ENCODE measurements at places on chromosomes 16 and 17.

DNA sequence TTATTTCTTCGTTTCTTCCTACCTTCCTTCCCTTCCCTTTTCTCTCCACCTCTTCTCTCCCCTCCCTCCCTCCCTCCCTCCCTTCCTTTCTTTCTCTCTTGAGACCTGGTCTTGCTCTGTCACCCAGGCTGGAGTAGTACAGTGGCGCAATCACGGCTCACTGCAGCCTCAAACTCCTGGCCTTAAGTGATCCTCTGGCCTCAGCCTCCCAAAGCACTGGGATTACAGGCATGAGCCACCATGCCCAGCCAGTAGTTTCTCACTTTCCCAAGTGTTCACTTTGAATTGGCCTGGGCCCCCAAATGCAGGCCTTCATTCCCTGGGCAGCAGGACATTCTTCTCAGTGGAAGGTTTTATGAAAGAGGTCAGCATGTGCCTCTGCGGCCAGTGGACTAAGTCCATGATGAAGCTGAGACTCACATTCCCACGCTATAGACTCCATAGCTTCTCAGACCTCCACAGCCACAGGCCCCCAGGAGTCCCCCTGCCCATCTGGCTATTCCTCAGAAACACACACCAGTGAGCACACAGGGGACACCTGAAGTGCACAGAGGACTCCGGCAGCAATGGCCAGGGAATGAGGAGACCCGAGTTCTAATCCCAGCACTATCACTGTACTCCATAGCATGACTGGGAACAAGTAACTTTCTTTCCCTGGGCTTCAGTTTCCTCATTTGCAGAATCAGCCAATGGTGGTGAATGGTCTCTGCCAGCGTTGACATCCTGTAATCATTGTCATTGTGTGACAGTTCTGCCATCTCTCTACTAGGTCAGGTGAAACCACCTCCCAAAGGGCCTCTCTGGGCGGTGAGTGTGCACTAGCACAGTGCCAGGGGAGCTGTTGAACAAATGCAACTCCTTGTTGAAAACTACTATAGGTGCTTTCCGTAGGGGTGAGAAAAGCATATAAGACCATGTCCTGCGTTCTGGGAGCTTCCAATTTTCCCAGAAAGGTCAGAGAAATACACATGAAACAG lies 69.2 kb upstream of the TBX2 start:
- DNase-seq, result no peak

DNA sequence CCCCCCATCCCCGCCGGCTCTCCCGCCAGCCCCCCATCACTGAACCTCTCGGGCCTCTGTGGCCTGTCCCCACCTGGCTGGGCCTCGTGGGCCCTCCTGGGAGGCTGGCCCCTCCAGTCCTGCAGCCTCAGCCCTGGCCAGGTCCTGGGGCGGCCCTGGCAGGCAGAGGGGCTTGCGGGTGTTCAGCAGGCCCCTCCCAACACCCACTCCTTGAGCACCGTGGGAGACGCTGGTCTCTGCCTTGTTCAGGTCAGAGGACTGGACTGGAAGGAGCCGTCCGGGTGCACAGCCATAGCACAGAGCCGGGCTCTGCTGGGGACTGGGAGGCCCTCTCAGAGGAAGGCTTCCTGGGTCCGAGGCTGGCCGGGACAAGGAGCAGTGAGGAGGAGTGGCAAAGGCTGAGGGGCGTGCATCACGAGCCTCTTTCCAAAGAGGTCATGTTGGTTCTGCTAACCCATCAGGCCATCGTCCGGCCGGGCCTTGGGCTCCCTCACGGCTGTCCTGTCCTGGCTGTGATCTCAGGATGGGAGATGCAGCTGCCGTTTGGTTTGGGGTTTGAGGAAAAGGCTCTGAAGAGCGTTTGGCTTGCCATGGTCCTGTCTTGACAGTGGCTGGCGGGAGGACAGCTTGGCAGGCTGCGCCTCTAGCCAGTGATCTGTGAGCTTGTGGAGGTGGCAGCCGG lies 6.3 kb upstream of the PABPN1L start:
- DNase-seq, result no peak

DNA sequence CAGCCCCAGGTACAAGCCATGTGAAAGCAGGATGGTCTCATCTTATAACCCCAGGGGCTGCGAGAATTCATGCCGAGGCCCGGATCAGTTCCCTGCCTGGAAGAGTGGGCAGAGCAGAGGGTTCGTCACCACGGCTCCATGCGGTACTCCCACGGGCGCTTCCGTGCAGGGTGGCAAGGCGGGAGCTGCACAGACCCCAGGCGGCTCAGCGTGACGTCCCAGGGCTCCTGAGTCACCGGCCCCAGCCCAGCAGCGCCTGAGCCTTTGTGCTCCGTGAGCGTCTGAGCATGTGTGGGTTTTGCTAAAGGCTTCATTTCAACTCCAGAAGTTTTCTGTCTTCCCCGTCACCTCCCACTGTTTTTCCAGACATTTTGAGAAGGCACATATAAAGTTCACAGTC lies 71.2 kb upstream of the CHMP6 start:
- no peak for DNase-seq

DNA sequence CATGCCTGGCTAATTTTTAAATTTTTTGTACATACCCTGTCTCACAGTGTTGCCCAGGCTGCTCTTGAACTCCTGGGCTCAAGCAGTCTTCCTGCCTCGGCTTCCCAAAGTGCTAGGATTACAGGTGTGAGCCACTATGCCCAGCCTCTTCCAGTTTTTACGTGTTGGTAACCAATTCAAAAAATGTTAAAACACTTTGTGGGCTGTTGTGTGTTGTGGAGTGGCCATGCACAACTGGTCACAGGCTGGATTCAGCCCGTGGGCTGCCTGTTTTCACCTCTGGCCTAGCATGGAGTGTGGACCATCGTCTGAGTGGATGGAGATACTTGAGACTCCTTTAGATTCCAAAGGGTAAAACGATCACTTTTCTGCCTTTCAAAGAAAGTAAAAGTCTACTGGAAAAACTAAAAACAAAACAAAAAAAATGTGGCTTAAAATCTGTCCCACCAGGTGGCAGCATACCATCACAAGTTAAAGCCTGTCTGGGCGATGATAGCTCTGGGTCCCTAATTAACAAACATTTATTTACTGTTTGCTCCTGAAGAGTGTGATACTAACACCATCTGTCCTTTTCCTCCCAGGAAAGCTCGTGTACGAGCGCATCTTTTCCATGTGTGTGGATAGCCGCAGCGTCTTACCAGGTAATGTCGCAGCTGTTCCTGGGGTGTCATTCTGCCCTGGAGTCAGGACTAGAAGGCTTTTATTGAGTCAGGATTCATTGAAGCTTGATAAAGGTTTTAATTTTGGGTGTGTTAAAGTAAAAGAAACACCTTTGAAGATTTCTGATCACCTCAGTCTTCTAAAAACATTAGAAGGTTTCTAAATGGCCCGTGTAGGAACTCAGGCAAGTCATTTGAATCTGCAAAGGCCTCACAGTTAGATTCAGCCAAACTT lies 45.8 kb downstream of the VPS35L start:
- DNase-seq, result no peak

DNA sequence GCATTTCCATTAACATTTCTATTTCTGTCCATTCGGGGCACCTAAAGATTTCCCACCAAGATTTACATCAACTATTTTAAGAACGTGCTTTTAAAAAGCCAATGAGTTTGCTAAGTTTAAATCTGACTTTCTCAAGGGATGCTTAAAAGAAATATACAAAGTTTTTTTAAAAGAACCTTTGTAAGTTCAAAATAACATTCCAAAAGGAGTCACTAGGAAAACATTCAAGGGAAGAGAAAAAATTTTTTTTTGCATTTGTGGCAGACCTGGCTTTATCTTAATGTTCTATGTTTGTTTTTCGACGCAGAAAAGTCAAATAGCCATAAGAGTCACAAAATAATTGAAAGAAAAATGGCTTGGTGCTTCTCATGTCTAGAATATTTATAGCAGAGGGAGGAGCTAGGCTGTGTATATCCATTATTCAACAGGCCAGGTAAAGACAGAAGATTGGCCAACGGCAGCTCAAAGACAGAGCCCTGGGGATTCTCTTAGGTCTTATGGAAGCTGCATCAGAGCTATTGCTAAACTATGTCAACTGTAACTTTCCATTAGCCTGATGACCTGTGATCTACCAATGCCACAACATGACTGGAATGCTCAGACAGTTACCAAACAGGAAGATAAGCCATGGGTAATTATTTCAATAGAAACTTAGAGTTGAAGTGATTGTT lies 37.8 kb upstream of the MYOCD start:
- DNase-seq, result no peak

GRCh38 chr17:27430882-27431491 lies 25.3 kb upstream of the KSR1 start:
- peak; percentile 37 for DNase-seq

- DNase-seq, result no peak
These were observed 7.8 kb downstream of the ITGA3 start for GRCh38 chr17:50063561-50064252.

GRCh38 chr17:27808628-27809027 lies 8.3 kb upstream of the NOS2 start:
- no peak for DNase-seq

GRCh38 chr17:36856903-36857381 lies 80.3 kb upstream of the LHX1 start:
- DNase-seq, result no peak

GRCh38 chr16:55567382-55567781 lies 898 bp downstream of the CAPNS2 start:
- DNase-seq, result no peak

DNA sequence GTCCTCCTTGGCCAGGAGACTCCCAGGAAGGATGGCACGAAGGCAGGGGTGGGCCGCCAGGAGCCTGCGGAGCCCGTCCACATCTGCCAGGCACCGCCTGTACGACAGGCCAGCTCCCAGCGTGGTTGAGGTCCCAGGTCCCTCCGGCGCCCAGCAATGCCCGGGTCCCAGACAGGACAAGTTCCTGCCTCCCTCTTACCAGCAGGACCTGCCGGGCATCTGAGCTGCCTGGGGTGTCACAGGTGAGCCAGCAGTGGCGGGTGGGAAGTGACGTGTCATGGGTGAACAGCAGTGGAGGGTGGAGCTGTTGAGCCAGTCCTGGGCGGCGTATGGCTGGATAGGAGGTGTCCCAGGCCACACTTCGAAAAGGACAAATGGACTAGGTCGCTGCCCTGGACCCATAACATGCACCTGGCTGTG lies 15.7 kb upstream of the BAHCC1 start:
- DNase-seq, result no peak

DNA sequence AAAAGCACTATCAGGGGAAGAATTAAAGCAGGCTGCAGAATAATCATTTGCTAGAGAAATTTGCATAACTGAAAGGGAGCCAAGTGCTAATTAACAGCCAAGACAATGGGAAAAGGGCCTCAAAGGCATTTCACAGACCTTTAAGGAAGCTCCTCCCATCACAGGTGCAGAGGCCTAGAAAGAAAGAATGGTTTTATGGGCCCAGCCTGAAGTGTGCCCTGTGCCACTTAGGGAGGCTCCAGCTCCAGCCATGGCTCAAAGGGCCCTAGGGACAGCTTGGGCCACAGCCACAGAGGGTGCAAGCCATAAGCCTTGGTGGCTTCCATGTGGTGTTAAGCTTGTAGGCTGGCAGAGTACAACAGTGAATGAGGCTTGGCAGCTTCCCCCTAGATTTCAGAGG lies 50.1 kb downstream of the RNF112 start:
- no peak for DNase-seq

GRCh38 chr16:3115561-3115960 lies 3.2 kb downstream of the ZNF205 start:
- no peak for DNase-seq

- no peak for DNase-seq
These were observed 75.5 kb downstream of the MYH10 start for GRCh38 chr17:8555062-8555461.

- peak; percentile 56 for DNase-seq
These were observed 17.5 kb downstream of the EMC8 start for GRCh38 chr16:85781695-85782370.

DNA sequence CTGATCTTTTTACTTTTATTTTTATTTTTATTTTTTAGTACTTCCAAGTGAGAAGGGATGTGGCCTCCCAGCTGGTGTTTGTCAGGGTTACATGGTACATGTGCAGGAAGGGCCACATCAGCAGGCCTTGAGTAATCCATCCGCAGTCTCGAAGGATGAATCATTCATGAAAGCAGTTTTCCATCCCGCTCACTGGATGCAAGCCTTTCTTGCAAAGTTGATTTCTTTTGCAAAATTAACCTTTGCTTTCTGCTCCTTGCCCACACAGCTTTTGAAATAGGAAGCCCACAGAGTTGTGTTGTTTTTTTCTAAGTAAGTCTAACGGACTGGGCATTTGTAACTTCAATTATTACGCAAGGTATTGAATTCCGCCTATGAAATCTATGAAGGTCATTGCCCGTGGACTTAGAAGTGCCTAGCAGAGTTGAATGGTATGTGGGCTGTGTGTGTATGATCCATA lies 157.4 kb downstream of the PRKCA start:
- peak; percentile 73 for DNase-seq

DNA sequence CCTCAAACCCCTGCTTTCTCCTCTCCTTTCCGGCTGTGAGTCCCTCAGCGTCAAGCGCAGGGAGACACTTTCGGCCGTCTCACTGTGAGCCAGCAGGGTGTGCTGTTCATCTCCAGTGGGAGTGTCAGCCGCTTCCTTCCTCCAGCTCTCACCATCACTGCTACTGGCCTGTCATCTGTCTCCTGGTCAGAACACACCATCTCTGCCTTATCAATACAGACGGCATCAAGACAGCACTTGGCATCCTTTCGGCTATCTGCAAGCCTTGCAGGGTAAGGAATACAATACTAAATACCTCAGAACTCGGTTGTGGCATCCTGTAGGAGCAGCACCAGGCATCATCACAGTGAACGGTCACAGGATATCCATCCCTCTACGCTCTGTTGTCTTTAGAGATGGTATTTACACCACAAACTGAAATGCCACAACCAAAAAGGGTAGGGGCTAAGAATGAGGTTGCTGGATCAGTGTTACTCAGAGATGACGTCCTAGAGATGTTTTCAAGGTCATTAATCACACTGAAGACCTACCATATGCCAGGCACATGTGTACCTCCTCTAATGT lies 20.7 kb upstream of the CMTM4 start:
- peak; percentile 14 for DNase-seq

DNA sequence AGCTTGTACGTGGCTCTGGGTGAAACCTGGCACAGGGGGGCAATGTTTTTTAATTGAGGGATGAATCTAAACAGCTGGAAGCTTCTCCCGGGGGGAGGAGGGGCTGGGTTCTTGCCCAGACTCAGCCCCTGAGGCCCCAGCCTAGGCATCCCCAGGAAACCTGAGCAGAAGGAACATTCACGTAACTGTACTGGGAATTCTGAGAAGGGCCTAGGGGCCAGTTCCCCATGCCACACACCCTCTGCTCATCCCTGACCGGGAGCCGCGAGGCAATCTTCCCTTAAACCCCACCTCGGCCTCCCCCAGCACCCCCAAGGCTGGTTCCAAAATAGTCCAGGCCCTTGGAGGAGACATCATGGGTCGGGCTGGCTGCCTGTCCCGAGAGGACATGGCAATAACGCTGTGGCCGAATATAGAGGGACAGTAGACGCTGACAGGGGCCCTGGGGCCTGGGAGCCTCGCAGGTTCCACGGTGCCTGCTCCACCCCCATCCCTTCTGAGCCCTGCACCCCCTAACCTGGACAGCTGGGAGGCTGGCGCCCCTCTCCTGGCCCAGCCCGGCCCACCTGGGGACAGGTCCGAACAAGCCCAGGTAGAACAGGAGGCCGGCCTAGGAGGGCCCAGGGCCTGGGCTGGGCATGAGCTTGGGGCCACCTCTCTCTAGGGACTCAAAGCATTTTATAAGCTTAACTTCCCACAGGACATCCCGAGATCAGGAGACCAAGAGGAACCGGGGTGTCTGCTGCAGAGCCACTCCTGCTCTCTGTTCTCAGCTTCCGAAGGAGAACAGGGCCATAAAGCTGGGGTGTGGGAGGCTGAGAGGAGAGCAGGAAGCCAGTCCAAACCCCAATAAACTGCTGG lies 83.2 kb upstream of the TOB1 start:
- DNase-seq, result no peak

Data from mucosa of gallbladder (tissue), 1 donor.